ENCODE measurements at places on chromosomes 3 and 15. TPM values are rescaled to one million over a fixed set of nuclear protein-coding genes. Genes with fewer than 3 reads are reported as not detected.

DNA sequence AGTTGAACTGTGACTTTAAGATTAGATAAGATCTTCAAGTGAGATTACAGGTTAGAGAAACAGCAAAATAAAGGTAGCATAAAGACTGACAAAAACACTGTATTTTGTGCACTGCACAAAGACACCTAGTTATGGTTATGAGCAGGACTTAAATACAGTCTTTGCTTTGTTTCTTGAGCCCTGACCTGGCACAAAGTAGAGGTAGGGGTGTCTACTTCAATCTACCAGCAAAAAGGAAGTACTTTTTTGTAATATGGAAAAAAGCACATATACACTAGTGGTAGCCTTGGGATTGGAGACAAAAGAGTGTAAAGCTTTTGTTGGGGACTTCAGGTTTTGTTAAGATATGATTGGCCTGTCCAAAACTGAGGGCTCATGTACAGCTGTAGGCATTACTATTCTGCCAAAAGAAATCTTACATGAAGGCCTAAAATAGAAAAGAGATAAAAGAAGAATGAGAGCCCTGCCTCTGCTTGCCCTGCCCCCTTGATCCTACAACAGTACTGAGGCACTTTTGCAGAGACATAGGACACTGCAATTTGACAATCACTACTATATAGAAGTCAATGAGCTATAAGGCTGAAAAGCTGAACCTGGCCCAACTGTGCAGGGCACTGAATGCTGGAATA lies 194.3 kb downstream of the CBLB start:
- DNase-seq: no peak

- DNase-seq: no peak
Observed at GRCh38 chr15:38826880-38827279, 262.3 kb upstream of the RASGRP1 start.

- no peak for DNase-seq
Observed at GRCh38 chr15:85458764-85459163, 78.4 kb downstream of the AKAP13 start.

DNA sequence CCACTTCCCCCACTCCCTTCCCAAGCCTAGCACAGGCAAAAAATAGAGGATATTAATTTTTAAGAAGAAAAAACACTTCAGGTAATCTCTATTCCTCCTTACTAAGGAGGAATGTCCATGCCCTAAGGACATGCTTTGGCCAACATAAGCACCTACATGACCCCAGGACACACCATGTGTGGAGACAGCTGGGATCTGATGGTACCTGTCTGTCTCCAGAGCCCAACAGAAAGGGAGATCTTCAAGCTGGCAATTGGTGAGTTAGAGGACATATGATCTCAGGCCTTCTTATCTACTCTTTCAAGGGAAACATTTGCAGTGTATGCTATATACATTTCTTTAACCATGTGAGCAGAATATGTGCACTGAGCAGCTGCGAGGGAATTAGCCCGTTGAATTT lies 7.0 kb downstream of the TM4SF4 start:
- no peak for DNase-seq

- no peak for DNase-seq
Observed at GRCh38 chr3:38532529-38532928, 36.4 kb downstream of the EXOG start.

ADAMTS17 gene
- total RNA-seq: not detected

SEMA5B gene
- total RNA-seq: not detected

PLSCR5 gene
- total RNA-seq: not detected

PLA2G4F gene
- total RNA-seq: not detected

DRD3 gene
- not detected for total RNA-seq
